ENCODE measurements at places on chromosomes 12 and 14.

DNA sequence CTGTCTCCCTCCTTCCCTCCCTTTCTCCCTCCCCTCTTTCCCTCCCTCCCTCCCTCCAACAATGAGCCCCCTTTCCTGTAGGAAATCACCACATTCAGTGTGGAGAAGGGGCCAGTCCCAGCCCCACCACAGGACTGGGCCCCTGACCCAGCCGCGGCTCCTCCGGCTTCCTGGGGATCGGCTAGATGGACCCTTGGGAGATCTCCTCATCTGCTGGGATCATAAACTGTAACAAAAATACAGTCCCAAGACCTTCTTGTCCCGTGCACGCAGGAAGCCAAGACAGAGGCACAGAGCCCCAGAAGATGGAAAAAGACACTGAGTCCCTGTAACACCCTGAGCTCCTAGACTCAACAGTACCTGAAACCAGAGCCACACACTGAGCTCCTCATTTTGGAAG is 23.9 kb downstream of the DIO3 start:
- DNase-seq: no peak

DNA sequence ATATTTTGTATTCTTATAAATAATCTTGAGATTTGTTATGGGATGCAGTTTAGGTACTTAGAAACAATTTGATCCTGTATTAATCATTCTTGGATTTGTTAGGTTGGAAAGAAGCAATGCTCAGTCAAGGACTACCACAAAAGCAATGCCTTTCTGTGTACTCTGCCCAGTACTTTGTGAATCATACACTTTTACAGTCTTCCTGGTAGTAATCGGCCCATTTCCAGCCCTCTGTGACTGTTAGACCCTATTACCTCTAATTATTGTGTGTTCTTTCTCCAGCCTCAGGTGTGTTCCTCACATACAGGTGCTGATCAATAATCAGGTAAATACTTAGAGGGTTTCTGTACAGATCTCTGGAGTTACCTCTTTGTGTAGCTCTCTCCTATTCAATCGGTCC is 609.0 kb downstream of the KCNH5 start:
- DNase-seq: no peak

GRCh38 chr12:128267651-128268378 is 845 bp downstream of the TMEM132C start:
- no peak for DNase-seq

GRCh38 chr14:25626986-25627385 is 577.0 kb upstream of the STXBP6 start:
- no peak for DNase-seq

GRCh38 chr14:49106741-49107667 is 479.2 kb downstream of the RPS29 start:
- no peak for DNase-seq

DNA sequence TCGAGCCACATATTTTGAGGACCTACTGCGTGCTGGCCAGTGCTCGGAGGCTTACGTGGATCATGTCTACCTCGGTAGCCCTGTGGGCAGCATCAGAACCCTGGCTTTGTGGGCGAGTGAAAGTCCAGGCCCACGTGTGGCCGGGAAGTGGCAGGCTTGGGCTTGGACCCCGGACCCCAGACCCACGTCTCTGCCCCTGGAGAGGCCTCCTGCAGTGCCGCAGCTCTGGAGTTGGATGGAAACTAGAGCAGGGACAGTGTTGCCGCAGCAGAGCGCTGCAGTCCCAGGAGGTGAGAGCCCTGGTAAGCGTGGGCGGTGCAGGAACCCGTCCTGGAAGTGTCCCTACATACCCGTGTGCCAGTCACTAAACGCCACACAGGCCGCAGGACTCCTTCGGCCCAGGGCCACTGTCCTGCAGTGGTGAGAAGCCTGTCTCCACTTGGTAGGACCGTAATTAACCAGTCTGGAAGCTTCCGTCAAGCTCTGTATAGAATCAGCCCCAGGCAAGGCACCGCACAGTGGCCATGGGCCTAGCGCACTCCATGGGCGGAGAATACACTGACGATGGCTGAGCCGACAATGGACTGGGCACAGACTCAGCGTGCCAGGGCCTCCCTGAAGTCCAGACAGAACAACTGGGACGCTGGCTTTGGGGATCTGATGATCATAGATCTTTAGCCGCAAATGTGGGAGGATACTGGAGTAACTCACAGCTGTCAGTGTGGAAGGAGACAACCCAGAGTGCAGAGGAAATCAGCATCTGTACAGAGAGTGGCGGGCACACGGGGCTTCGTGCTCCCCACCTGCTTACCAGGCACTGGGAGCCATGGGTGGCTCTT is 219.5 kb downstream of the KIF26A start:
- DNase-seq: no peak

GRCh38 chr14:73785834-73786635 is 65.6 kb upstream of the PTGR2 start:
- no peak for DNase-seq

DNA sequence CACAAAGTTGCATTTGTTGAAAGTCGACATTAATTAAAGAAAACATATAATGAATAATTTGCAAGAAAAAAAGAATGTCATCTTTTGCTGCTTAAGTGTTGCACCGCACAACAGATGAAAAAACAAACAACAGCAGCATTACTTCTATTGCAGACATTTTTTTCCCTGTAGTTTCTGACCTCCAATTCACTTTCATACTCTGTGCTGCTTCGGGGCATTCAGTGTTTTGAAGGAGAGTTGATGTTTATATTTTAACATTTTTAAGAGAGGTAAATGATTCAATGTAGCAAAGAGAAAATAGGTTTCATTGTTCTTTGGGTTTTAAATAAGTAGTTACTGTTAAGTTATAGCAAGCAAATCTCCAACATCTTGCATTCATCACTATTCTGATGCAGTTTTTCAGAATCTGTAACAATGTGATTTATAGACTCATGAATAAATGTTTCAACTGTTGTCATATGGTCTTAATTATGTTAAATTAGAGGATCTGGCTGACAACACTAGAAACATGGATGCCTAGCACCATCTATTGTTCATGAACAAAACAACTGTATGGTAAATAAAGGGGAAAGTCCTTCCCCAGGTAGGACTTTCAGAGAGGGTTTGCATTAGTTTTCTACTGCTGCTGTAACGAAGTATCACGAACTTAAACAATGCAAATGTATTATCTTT is 168.1 kb downstream of the BCAT1 start:
- DNase-seq: no peak

- no peak for DNase-seq
These were observed 203.8 kb downstream of the CALM1 start for GRCh38 chr14:90600619-90601018.

DNA sequence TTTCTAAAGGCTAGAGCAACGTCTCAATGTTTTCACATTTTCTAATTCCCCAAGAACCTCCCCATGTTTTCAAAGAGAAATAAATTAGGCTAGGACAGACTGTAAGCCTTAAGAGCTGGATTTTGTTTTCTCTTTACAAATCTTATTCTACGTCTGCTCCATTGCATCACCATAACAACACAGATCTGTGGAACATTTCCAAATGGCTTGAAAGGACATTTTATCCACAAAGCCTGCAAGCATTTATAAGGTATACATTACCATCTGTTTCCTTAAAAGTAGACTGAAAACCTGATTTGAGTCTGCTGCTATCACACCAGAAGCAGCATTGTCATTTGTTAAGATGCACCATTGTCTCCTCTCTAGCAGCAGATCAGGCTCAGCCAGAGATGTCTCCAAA is 115.3 kb upstream of the PLEKHA5 start:
- DNase-seq: no peak

GRCh38 chr14:22152903-22153302 is 436.1 kb downstream of the DAD1 start:
- no peak for DNase-seq

DNA sequence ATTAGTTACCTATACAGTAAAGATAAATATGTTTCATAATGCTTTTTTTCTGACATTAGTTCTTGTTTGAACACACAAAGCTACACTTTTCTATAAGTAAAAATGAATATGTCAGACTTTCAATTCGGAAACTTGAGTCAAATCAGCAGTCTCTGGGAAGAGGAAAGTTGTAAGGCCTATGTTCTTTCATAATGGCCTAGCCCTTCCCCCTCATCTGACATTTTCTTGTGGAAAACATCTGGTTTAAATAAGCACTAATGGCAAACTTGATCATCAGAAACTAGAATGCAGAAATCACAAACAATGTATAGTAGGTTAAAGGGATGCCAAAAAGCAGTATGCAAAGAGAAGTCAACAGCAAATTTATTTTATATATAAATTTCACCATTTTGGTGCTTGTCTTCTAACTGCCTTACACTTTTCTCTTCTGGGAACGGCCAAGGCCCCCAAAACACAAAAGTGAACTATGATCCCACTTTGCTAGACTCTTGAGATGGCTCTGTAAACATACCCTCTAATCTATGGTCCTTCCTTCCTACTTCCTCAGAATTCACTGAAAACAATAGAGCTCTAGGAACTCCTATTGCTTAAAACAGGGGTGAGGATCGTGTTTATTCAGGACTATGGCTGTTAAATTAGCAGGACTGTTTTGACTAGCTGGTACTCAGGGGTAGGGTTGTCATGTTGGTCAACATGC is 444.1 kb downstream of the RAD51B start:
- no peak for DNase-seq

DNA sequence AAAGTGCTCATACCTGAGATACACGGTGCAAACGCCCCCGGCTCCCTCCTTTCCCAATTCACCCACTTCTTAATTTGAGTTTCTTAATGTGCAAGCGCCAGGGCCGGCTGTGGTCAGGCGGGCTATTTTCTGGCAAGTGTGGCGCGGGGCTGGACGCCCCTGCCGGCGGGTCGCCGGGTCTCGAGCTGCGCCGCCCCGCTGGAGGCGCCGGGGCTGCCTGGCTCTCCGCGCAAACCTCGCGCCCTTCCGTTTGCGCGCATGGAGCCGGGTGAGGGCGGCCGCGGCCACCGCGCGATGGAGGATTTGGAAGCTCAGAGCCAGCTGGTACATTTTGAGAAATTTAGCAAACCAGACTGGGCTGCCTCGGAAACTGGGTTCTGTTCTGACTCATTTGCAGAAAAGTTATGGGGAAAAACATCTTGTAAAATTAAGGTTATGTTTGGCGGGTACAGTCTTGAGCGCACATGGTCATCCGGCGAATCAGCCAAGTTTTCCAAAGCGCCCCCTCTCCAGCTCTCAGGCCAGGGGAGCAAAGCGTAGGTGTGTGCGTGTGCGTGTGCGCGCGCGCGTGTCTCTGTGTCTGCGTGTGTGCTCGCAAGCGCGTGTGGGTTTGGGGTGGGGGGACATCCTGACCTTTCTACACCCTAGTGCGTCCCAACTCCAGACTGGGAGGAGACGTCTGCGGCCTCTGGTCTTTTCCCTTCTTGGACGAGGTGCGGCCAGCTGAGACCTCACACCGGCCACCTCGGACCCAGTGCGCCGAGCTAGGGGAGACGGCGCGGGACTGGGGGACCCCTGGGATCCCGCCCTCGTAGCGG is 6.5 kb upstream of the OTX2 start:
- no peak for DNase-seq

GRCh38 chr12:112424126-112424525 is 5.4 kb downstream of the PTPN11 start:
- no peak for DNase-seq

GRCh38 chr12:83143950-83144349 is 457.2 kb downstream of the TMTC2 start:
- DNase-seq: no peak

GRCh38 chr12:1691123-1692007 is 495 bp downstream of the ADIPOR2 start:
- DNase-seq: no peak

DNA sequence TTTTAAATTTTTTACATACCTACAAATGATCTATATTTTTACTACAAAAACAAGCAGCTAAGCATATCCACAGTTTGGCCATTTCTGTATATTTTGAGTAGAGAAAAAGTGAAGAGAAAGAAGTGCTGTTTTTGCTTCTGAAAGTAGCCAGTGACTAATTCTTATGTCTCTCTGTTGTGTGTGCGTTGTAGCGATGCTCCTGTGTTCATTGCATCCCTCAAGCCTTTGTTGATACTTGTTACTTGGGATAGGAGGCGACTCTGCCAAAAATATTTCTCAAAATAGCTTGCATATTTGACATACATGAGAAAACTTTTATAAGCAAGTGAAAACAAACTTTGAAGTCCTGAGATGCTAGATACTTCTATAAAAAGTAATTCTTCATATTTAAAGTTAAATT is 714.1 kb downstream of the FSCB start:
- DNase-seq: no peak

GRCh38 chr12:46892034-46892705 is 66.4 kb upstream of the SLC38A4 start:
- no peak for DNase-seq

GRCh38 chr12:45969084-45969483 is 21.3 kb downstream of the SCAF11 start:
- no peak for DNase-seq

DNA sequence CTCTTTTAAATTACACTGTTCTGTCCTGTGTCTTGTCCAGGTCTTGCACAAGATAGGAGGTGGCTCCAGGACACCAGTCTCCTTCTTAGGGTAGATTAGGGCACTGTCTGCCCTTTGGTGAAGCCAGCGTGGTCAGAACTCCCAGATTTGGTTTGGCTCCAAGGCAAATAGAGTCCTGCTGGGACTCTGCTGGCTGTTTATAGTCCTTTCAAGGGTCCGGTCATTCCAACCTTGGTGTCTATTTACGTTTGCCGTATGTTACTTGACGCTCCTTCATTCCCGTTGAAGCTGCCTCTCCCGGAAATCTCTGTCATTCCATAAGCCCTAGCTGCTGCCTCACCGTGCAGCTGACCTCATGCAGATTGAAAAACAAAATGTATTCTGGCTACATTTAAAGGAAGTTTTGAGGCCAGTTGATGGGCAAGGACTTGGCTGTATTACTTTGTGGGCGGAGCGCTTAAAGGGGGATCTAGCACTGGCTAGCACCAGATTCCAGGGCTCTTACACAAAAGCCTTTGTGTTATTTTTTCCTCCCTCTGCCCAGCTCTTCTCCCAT is 180.6 kb downstream of the AKAP6 start:
- no peak for DNase-seq

- DNase-seq: no peak
These were observed 90.0 kb upstream of the EIF5 start for GRCh38 chr14:103243764-103244737.

GRCh38 chr12:107236824-107237511 is 143.6 kb upstream of the CRY1 start:
- no peak for DNase-seq

DNA sequence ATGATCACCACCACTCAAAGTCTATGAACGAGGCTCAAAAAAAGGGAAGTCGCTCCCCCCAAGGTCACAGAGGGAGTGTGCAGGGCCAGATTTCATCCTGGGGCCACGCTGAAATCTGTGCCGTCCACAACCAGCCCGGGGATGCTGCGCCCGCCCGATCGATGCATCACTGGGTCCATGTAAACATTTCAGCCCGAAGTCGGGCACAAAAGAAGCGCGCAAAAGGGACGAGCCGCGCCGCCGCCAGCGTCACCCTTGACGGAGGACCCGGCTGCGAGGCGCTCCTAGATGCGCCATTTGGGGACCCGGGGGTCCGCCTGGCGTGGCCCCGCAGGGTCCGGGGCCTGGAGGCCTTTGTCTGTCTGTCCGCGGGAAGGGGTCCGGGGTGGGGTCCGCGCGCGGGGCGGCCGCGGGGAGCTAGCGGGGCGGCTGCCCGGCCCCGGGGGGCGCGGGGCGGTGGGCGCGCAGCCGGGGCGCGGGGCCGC is 503 bp downstream of the FBXO21 start:
- no peak for DNase-seq

All from cortex of kidney (tissue), 1 donor.